ENCODE measurements at places on chromosomes 13 and 19.

DNA sequence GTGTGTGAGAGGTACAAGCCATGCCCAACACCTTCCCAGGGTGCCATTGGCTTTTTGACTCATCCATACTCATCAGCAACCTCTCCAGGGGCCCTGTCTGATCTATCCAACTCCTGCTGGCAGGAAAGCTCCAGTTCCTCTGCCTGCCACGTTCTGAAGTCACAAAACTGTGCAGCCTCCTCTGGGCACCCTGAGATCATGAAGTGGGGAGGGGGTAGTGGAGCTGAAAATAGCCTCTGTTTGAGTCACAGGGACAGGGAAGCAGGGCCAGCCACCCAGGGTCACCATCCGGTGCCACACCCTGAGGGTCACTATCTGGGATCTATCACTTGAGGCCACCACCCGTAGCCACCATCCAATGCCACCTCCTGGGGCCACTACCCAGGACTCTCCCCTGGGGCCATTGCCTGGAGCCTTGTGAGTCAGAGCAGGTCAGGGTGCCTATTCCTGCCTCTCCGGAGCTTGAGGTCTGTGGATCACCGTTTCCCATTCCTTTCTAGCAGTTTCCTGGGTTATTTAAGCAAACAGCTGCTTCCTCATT lies 172.1 kb downstream of the NUFIP1 start:
- no peak for DNase-seq

GRCh38 chr13:35697186-35697730 lies 220.8 kb upstream of the MAB21L1 start:
- no peak for DNase-seq

- DNase-seq, result no peak
Observed at GRCh38 chr19:560121-560520, 12.3 kb upstream of the BSG start.

- no peak for DNase-seq
Observed at GRCh38 chr19:57720878-57721277, 6.5 kb downstream of the ZNF671 start.

Measured in nephron progenitor cell (in vitro differentiated cells).